ENCODE measurements at places on chromosomes 6 and 20.
A peak's percentile ranks its signal among the peaks of the same experiment; 100 is the strongest.

DNA sequence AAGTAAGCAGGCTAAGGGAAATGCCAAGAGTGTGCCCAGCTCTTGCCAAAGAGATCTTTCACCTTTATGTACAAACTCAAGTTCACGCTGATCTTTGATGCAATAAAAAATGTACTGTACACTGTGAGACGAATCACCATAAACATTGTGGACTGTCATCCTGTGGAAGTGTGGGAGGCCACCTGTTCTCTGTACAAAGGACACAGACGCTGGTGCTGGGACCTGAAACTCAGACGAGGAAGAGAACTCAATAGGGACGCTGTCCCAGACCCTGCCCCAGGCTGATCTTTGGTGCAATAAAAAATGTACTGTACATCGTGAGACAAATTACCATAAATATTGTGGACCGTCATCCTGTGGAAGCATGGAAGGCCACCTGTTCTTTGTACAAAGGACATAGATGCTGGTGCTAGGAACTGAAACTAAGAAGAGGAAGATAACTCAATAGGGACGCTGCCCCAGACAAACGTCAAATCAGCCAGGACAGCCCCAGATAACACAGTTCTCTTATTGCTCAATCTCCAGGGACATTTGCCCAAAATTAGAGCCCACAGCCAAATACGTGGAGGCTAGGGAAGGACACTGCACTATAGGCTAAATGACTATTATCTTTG is 312.7 kb upstream of the SGK1 start:
- no peak for DNase-seq

- no peak for DNase-seq
These were observed 671.8 kb upstream of the GJE1 start for GRCh38 chr6:141460743-141461484.

DNA sequence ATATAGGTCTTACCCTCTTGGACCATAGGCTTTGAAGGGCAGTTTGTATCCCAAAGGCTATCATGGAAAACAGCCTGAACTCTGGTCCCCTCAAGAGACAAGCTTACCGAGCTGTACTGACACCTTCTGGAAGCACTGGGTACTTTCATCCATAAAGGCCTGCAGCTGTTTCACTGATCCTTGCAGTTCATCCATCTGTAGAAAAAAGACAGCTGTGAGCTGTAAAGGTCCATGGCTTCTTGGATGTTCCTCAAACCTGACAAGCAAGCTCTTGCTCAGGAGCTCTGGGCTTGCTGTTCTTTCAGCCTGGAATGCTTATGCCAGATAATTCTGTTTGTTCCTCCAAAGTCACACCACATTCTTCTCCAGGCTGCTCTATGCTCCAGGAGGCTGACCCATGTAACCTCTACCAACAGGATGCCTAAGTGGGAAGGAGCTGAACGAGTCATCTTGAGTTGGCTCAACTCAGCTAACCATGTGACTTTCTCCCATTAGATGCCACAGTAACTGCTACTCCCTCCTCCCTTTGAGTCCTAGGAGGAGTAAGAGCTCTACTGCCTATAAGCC is 8.8 kb upstream of the NDRG3 start:
- peak; percentile 78 for DNase-seq

DNA sequence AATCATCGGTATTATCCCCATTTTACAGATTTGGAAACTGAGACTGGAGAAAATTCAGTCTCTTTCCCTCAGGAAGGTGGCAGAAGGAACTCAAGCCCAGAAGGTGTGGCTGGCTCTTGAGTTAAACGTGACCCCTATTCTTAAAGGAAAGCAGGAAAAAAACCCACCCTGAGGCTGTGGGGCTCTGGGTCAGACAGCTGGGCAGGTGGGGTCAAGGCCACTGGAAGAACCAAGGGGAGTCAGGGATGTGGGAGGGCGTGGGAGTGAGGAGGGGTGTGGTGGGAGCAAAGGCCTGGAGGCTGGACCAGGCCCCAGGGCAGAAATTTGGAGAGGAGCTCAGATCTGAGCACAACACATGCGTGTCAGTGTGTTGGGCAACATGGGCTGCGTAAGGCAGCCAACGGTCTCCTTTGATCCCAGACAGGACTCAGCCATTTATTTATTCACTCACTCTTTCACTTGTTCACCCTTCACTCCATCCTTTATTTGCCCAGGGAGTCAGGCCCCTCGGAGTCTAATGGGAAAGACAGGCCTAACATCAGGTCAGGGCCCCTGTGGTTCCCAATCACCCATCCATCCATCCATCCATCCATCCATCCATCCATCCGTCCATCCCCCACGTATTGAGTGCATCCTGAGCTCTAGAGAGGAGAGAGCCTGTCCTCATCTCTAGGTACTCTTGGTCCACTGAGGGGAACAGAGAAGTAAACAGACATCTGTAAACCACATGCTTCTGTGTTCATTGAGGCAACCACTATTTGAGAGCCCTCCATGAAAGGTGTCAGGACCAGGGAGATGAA is 165.0 kb downstream of the VEGFA start:
- DNase-seq = no peak

GRCh38 chr6:29933955-29934354 is 8.4 kb upstream of the HLA-A start:
- no peak for DNase-seq

- no peak for DNase-seq
These were observed 21.0 kb upstream of the STX16 start for GRCh38 chr20:58630063-58630462.

DNA sequence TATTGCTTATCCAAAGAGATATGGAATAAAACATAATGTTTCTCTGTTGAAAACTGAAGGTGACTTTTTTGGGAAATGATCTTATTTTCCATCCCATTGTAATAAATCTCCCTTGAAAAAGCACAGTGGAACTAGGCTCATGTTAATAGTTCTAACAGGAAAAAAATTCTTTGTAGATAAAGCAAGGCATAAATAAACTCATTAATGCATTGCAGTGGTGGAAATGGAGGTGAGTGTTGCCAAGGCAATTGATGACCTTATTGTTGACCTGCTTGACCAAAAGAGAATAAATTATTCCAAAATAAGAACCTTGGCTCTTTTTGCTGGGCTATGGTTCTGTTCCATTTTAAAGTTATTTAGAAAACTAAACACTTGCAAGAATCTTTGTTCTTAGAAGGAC is 55.2 kb downstream of the TRMT11 start:
- no peak for DNase-seq

DNA sequence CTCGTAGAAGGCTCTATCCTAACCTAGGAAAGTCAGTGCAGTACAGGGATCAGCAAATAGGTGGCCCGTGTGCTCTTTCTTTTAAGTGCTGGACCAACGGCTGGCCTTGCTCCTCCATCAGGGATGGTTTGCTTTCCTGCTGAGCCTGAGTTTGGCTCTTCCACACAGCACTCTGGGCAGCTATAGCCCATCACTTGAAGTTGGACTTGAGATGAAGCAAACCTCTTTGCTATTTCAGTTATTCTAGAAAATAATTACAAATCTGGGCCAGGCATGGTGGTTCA is 66.9 kb upstream of the KCNK16 start:
- peak; percentile 59 for DNase-seq

GRCh38 chr6:156924246-156924645 is 147.1 kb downstream of the ARID1B start:
- DNase-seq = no peak
